ENCODE measurements at places on chromosomes 1 and 21.

- DNase-seq = no peak
Observed at GRCh38 chr1:51139474-51139873, 37.4 kb downstream of the C1orf185 start.

- no peak for DNase-seq
Observed at GRCh38 chr1:182029002-182029378, 32.5 kb downstream of the ZNF648 start.

- no peak for DNase-seq
Observed at GRCh38 chr1:98210563-98210962, 289.7 kb upstream of the DPYD start.

DNA sequence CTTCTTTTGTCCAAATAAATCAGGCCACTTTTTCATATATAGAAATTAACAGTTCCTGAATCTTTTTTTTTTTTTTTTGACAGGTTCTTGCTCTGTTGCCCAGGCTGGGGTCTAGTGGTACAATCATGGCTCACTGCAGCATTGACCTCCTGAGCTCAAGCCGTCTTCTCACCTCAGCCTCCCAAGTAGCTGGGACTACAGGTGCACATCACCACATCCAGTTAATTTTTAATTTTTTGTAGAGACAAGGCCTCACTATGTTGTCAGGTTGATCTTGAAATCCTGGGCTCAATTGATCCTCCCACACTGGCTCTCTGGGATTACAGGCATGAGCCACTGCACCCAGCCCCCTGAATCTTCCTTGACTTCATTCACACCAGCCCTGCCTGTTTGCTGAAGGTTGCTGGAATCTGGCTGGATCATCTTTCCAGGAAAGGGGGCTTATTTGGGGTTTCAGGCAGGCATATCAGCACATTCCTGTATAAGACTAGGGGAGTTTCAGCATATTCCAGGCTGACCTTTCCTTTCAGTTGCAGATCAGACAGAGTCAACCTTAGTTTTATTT is 78.2 kb upstream of the ARHGAP29 start:
- no peak for DNase-seq

DNA sequence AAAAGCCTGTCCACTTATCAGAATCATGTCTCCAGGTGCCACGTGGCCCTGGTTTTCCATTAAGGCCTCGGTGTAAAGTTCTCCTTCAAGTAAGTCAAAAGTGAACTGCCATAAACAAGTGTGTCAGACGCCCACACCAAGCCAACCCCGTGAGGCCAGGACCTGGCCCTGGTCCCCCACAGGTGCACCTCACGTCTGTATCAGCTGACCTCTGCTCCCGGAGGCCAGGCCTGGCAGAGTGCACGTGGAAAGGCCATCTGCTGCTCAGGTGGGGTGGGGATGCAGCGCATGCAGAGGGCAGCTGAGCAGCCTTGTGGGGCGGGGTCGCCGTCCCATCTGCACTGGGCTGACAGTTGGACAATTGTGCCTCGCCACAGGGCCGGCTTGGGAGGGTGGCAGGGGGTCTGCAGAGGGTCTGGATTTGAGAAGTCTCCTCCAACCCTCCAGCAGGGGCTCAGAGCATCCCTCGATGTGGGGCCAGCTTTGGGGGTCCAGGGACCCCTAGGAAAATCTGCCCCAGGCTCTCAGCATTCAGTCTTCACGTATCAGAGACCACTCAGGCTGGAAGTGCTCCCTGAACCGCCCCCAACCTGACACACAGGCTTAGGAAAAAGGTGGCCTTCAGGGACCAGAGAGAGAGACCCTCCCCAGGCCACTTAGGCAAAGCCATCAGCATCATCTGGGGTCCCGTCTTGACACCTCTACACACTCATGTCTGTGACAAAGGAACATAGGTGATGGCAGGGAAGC is 3.0 kb downstream of the SLC19A1 start:
- no peak for DNase-seq
